ENCODE measurements at places on chromosomes 1 and 21. TPM values are rescaled to one million over a fixed set of nuclear protein-coding genes. Genes with fewer than 3 reads are reported as not detected.

Gene ZNF691
- 11.1 TPM for total RNA-seq

- DNase-seq, result no peak
- H3K36me3 ChIP-seq, result peaks cover 3% of the 10 kb centered on the region
- no peaks in the 10 kb centered on the region for H3K27me3 ChIP-seq
- H3K27ac ChIP-seq, result no peak overlapping the region
These were observed 55.4 kb upstream of the JUN start for GRCh38 chr1:58839147-58839795.

DNA sequence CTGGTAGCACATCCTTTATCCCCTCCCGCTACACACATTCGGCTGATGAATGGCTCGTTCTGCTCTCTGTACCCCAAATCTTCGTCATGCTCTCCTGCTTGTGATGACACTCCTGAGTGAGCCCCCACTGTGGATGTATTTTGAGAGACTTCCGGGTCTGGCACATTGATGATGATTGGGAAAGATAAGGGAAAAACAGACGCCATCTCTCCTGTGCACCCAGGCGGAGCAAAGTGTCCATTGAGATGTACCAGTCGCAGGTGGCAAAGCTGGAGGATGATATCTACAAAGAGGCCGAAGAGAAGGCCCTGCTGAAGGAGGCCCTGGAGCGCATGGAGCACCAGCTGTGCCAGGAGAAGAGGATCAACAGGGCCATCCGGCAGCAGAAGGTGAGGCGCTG, 27.9 kb upstream of the EFHD2 start:
- peaks cover 9% of the 10 kb centered on the region for H3K4me1 ChIP-seq
- H3K36me3 ChIP-seq, result no peaks in the 10 kb centered on the region
- no peak for DNase-seq
- no peak overlapping the region for H3K4me3 ChIP-seq

DNA sequence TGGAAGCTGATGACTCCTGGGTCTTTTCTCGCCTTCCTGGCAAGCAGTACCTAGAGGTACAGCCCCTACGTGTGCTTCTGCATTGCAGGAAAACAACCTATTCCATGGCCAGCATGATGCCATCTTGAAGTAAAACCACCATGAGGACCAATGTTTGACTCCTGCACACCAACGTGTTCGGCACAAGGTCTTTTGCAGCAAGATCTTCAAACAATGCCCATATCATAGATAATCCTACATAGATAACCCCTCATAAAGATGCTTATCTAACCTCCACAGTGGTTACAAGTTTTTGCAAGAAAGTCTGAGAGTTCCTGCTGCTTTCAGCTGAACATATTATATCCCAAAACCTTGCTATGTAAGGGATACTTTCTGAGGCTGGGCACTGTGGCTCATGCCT, 141.1 kb upstream of the MAP1LC3C start:
- no peak overlapping the region for H3K27ac ChIP-seq
- DNase-seq, result no peak
- no peaks in the 10 kb centered on the region for H3K36me3 ChIP-seq
- no peak overlapping the region for H3K4me3 ChIP-seq

- H3K4me3 ChIP-seq, result no peak overlapping the region
- no peak overlapping the region for H3K27ac ChIP-seq
- DNase-seq, result no peak
- H3K36me3 ChIP-seq, result no peaks in the 10 kb centered on the region
- no peaks in the 10 kb centered on the region for H3K4me1 ChIP-seq
These were observed 64.5 kb upstream of the FAM3B start for GRCh38 chr21:41251961-41252642.

- H3K4me1 ChIP-seq, result no peaks in the 10 kb centered on the region
- no peak for DNase-seq
- no peak overlapping the region for H3K4me3 ChIP-seq
- H3K27me3 ChIP-seq, result no peaks in the 10 kb centered on the region
- no peak overlapping the region for H3K27ac ChIP-seq
These were observed 22.0 kb upstream of the GRIK3 start for GRCh38 chr1:37056325-37056724.

GRCh38 chr1:1915911-1916840, 1.1 kb downstream of the CALML6 start:
- peaks cover 5% of the 10 kb centered on the region for H3K27me3 ChIP-seq
- H3K27ac ChIP-seq, result no peak overlapping the region
- DNase-seq, result no peak
- no peaks in the 10 kb centered on the region for H3K36me3 ChIP-seq
- H3K4me3 ChIP-seq, result no peak overlapping the region

Measured in activated CD4-positive, alpha-beta T cell treated with anti-CD3 and anti-CD28 coated beads, Interleukin-2, amount 10 ng/mL, durations not matched to agents 24 days and 14 days (primary cell).